ENCODE measurements at places on chromosomes 7 and 10.

GRCh38 chr7:15128716-15129115 is 226.2 kb upstream of the DGKB start:
- DNase-seq: no peak

DNA sequence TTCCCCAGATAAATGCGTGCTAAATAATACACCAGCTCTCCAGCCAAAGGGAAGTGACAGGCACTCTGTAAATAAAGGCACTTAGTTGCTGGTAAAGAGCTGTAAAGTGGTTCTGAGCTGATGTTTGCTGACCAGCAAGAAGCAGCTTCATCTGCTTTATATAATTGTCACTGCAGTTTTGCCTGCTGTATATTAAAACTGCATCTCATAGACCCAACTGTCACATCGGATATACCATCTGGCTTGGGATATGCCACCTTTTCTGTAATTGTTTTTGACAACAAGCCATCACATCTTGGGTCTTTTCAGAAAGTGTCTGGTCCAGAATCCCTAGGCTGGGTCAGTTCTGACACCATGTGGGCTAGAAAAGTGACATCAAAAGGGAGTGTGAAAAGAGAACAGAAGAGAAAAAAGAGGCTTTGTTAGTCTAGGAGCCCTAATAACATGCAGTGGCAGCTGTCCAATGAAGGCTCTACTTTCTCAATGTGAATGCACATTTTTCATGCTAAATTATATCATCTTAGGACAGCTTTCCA is 697.6 kb downstream of the KCNMA1 start:
- DNase-seq: no peak

- no peak for DNase-seq
These were observed 70.3 kb upstream of the MXI1 start for GRCh38 chr10:110137142-110137545.

GRCh38 chr7:105821527-105821926 is 54.9 kb downstream of the ATXN7L1 start:
- DNase-seq: no peak

DNA sequence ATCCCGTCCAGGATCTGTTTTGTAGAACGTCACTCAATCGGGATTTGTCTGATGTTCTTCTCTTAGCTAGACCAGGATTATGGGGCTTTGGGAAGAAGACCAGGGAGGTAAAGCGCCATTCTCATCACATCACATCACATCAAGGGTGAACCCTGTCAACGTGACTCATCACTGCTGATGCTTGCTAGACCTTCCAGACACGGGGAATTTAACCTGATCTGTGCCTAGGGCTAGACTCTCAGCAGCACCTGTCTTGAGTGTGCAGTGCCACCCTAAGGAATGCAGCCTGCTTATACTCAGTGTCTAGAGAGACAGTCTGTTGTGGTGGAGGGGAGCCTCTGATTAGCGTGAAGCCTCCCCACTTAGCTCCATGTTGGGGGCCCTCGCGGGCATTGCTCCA is 678.6 kb upstream of the FOXK1 start:
- no peak for DNase-seq

GRCh38 chr10:1116051-1116450 is 59.9 kb downstream of the WDR37 start:
- DNase-seq: no peak

DNA sequence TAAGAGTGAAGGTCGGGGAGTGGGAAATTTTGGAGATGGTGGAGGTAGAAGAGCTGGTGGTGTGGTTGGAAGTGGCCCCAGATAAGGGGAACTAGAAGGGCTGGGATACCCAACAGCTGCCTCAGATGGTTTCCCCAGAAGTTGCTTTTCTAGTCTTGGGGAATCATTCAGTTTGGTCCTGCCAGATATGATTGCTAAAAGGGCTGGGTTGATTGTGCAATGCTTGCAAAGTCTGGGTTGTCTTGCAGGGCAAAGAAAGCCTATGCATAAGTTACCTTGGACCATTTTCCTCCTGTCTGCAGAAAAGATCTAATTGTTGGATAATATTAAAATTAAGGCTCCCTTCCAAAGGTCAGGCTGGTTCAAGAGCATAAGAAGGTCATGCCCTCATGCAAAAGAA is 213.8 kb upstream of the ZNF804B start:
- no peak for DNase-seq

- no peak for DNase-seq
These were observed 17.5 kb downstream of the TTYH3 start for GRCh38 chr7:2649139-2649838.

DNA sequence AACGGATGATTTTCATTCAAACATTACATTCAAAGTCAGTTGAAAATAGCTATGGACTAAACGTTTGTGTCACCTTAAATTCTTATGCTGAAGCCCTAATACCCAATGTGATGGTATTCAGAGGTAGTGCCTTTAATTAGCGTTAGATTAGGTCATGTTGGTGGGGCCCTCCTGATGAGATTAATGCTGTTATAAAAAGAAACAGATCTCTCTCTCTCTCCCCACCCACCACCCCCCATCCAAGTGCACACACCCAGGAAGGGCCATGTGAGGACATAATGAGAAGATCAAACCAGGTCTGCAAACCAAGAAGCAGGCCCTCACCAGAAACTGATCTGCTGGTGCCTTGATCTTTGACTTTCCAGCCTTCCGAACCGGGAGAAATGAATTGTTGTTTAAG is 44.2 kb downstream of the ZNF438 start:
- DNase-seq: no peak

All from activated naive CD4-positive, alpha-beta T cell treated with Interleukin-2 at 50 U/mL for 16 hours (primary cell).